ENCODE measurements at places on chromosomes 2 and 18. TPM values are rescaled to one million over a fixed set of nuclear protein-coding genes. Genes with fewer than 3 reads are reported as not detected.

DNA sequence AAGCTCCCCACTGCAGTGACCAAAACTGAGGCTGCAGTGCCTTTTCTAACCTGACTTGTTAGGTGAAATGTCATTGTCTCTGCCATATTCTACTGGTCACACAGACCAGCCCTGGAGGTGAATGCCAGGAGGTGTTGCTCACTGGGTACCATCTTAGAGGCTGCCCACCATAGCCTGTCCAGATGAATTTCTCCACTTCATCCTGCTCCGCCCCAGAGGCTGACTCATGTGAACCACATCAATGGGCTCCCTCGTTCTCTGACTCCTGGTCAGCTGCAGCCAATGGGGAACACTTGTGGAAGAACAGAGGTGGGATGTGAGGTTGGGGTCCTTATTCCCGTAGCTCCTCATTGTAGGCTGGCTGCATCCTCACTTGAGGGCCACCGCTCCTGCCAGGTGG is 3.4 kb upstream of the NARS1 start:
- DNase-seq: no peak
- H3K27ac ChIP-seq: no peak overlapping the region
- no peak overlapping the region for H3K4me3 ChIP-seq
- no peaks in the 10 kb centered on the region for H3K4me1 ChIP-seq

MYCN gene
- total RNA-seq: 1.9 TPM

GRCh38 chr18:35918564-35918963 is 53.9 kb upstream of the RMP24 start:
- no peaks in the 10 kb centered on the region for H3K27me3 ChIP-seq
- no peaks in the 10 kb centered on the region for H3K4me1 ChIP-seq
- no peak overlapping the region for H3K27ac ChIP-seq
- no peak overlapping the region for H3K4me3 ChIP-seq
- no peaks in the 10 kb centered on the region for H3K36me3 ChIP-seq
- DNase-seq: no peak

DNA sequence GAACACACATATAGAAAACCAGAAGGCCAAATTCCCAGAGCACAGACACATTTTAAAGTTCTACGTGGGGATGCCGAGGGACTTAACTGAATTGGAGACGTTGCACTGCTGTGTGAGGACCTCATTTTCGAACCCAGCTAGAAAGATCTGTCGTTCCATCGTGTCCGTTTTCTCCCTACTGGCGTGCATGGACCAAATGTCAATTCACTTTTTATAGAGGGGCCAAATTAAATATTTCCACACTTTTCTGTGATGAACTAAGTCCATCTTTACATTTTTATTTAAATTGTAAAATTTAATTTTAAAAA is 692 bp upstream of the TSHZ1 start:
- no peaks in the 10 kb centered on the region for H3K36me3 ChIP-seq
- H3K4me1 ChIP-seq: peaks cover 7% of the 10 kb centered on the region
- no peaks in the 10 kb centered on the region for H3K27me3 ChIP-seq
- DNase-seq: no peak
- H3K27ac ChIP-seq: peak overlapping the region; percentile 99

DNER gene
- total RNA-seq: 3.6 TPM

ATP8B1 gene
- 24.9 TPM for total RNA-seq

KLHL14 gene
- total RNA-seq: 9.5 TPM

GRCh38 chr2:232539298-232540231 is at the start of gene CHRNG:
CHRNG (plus strand) TSS chr2:232539692; CDS start chr2:232539748, 56 bp downstream.
- H3K27ac ChIP-seq: no peak within 1 kb of the TSS
- H3K27me3 ChIP-seq: no peaks in the 10 kb centered on the region
- H3K36me3 ChIP-seq: no peaks in the 10 kb centered on the region
- no peak within 1 kb of the TSS for H3K4me3 ChIP-seq
- no peak for DNase-seq
- no peaks in the 10 kb centered on the region for H3K4me1 ChIP-seq

SERPINB11 gene
- total RNA-seq: not detected

CGREF1 gene
- 2.3 TPM for total RNA-seq

- H3K4me3 ChIP-seq: no peak overlapping the region
- no peak overlapping the region for H3K27ac ChIP-seq
- no peaks in the 10 kb centered on the region for H3K4me1 ChIP-seq
- H3K27me3 ChIP-seq: no peaks in the 10 kb centered on the region
- DNase-seq: no peak
These were observed 287.5 kb upstream of the SALL3 start for GRCh38 chr18:78692105-78692504.

- no peak for DNase-seq
- no peak overlapping the region for H3K27ac ChIP-seq
- no peaks in the 10 kb centered on the region for H3K36me3 ChIP-seq
- H3K27me3 ChIP-seq: no peaks in the 10 kb centered on the region
- H3K4me1 ChIP-seq: no peaks in the 10 kb centered on the region
- no peak overlapping the region for H3K4me3 ChIP-seq
These were observed 56.8 kb downstream of the DPP4 start for GRCh38 chr2:162017233-162017632.

TUBA3E gene
- 12.8 TPM for total RNA-seq

VSNL1 gene
- not detected for total RNA-seq

DNA sequence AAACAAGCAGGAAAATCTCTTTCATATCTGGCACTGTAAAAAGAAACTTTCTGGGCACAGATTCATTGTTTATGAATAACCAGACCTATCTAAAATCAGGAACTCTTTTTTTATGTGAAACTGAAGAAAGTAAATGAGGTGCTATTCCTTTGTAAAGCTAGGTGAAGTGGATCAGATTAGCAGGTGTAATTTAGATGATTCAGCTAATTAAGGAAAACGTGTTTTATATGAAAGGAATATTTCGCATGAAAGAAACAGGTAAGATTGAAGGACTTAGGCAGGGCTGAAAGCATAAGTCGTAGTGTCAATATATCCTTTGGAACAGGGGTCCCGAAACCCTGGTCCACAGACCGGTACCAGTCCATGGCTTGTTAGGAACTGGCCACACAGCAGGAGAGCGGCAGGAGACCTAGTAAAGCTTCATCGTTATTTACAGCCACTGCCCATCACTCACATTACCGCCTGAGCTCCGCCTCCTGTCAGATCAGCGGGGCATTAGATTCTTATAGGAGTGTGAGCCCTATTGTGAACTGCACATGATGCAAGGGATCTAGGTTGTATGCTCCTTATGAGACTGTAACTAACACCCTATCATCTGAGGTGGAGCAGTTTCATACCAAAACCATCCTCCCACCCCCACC is 20.3 kb upstream of the XIRP2 start:
- DNase-seq: no peak
- no peaks in the 10 kb centered on the region for H3K4me1 ChIP-seq
- no peaks in the 10 kb centered on the region for H3K36me3 ChIP-seq

ZSWIM2 gene
- total RNA-seq: not detected

REG1A gene
- total RNA-seq: 0.82 TPM

GRCh38 chr18:26709897-26710296 is 155.6 kb downstream of the AQP4 start:
- no peak overlapping the region for H3K4me3 ChIP-seq
- no peak for DNase-seq
- H3K27ac ChIP-seq: no peak overlapping the region

PNO1 gene
- total RNA-seq: 9.5 TPM

GRCh38 chr18:62717169-62717924 is 2.0 kb downstream of the PHLPP1 start:
- H3K36me3 ChIP-seq: no peaks in the 10 kb centered on the region
- peak overlapping the region; percentile 48 for H3K27ac ChIP-seq
- peak overlapping the region; percentile 87 for H3K4me3 ChIP-seq
- no peaks in the 10 kb centered on the region for H3K4me1 ChIP-seq
- H3K27me3 ChIP-seq: no peaks in the 10 kb centered on the region
- DNase-seq: no peak

DNA sequence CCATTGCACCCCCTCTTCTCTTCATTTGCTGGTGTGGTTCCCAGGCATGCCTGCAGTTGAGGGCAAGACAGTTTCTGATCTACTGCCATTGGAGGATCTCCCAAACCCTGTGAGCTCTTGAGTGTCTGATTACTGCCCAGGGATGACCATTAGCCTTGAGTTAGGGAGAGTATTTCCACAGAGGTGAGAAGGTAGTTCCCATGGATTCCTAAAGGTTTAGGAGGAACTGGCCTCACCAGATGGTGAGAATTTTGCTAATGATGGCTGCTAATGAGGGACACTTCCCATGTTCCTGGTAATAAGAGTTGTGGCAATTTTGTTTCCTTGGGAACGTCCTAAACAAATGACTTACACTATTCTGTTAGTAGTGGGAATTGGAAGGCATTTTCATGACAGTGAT is 42.5 kb downstream of the PTPRM start:
- no peak overlapping the region for H3K4me3 ChIP-seq
- no peaks in the 10 kb centered on the region for H3K27me3 ChIP-seq
- no peaks in the 10 kb centered on the region for H3K36me3 ChIP-seq
- H3K27ac ChIP-seq: no peak overlapping the region
- no peak for DNase-seq
